Fibroblast of skin of scalp (primary cell): ENCODE measurements at places on chromosomes 1 and 21.

GRCh38 chr1:162688521-162688920 is 56.3 kb downstream of the DDR2 start:
- DNase-seq = no peak

- no peak for DNase-seq
These were observed 70.8 kb upstream of the FMN2 start for GRCh38 chr1:240020871-240021270.

GRCh38 chr1:93995837-93996536 is 86.8 kb upstream of the GCLM start:
- DNase-seq = no peak

- DNase-seq = no peak
These were observed 11.4 kb downstream of the EMC1 start for GRCh38 chr1:19239876-19240275.

DNA sequence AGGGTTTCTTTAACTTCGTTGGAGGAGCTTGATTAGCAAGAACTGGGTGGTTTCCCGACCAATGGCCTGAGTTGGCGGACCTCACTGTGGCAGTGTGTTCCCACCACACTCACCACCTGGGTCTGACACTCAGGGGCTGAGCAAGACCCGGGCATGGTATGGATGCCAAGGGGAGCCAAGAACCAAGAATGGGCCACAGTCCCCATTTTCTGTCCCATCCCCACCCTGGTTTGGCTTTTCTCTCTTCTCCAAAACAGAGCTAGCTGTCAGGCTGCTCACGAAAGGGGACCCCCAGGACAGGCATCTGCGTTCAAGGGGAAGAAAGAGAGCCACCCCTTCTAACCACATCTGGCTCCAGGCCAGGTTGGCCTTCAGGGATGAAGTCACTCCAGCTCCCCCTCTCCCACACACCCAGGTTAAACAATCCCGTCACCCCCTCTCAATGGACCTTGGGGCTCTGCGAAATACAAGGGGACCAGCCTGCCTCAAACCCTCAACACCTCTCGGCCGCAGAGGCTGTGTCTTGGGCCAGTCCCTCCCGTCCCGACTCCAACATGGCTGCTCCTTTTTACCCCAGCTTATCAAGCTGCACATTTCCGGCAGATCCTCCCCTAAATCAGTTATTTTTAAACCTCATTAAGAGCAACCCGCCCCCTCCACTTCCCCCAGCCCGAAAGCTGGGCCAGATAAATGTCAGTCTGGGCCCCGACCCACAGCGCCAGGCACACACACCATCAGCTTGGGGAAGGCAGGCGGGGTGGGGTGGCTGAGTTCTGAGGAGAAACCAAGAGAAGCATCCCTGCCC is 3.4 kb downstream of the TAGLN2 start:
- DNase-seq = peak; percentile 46

GRCh38 chr21:37367703-37368540 is 1.3 kb downstream of the DYRK1A start:
- peak; percentile 45 for DNase-seq

GRCh38 chr21:45154511-45155508 is 80.4 kb downstream of the ADARB1 start:
- DNase-seq = peak; percentile 93

GRCh38 chr1:9129266-9130041 is 552 bp upstream of the GPR157 start:
- peak; percentile 48 for DNase-seq

GRCh38 chr1:33022650-33023200 is 14.0 kb downstream of the AK2 start:
- no peak for DNase-seq
